ENCODE measurements at places on chromosomes 12 and 14. TPM values are rescaled to one million over a fixed set of nuclear protein-coding genes. Genes with fewer than 3 reads are reported as not detected.

GRCh38 chr12:122635471-122635870 lies 67.7 kb downstream of the HCAR2 start:
- no peak for DNase-seq

DNA sequence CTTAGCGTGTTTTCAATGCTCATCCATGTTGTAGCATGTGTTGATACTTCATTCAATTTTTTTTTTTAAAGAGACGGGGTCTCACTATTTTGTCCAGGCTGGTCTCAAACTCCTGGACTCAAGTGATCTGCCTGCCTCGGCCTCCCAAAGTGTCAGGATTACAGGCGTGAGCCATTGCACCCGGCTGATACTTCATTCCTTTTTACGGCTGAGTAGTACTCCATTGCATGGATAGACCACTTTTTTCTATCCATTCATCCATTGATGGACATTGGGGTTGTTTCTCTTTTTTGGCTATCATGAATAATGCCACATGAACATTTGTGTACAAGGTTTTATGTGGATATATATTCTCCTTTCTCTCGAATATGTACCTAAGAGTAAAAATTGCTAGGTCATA lies 1.2 kb downstream of the P2RX7 start:
- DNase-seq = no peak

SLCO1B1 gene
- polyA plus RNA-seq = not detected

DNA sequence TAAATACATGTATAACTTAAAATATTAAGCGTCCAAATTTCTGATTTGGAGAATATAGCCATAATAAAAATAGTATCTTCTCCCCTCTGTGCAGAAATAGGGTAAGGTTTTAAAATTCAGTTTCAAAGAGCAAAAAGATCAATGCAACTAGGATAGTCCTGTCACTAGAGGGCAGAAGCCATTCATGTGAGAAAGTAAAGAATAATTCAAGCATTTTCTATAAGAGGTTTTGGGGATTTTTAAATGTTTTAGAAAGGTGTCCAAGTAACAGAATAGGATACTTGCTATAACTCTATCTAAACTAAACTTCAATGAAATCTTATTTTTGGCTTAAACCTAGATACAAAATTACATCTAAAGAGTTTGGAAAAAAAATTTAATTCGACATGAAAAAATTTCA lies 50.3 kb downstream of the ADAMTS20 start:
- peak; percentile 2 for DNase-seq

PPP1R36 gene
- 0.37 TPM for polyA plus RNA-seq

KLHL33 gene
- polyA plus RNA-seq = 0.09 TPM

RFLNA gene
- polyA plus RNA-seq = 0.03 TPM

DNA sequence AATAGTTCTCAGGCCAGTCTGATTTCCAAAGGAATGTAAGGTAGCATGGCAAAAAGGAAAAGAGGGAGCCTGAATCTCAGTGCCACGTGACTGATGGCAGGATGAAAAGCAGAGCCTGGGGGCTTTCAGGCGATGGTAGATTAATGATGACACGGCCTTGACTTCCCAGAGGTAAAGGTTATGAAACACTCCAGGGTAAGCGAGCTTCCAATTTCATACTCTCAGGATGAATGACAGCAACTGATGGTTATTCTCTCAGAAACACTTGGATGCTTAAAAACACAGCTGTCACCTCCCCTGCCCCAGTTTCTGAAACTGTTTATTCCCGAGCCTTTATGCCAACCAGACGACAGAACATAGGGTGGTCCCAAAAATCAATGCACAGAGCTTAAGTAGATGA lies 28.8 kb downstream of the GDF11 start:
- DNase-seq = no peak

GRCh38 chr12:108386709-108387360 lies 47.7 kb upstream of the CMKLR1 start:
- DNase-seq = no peak

- DNase-seq = peak; percentile 40
Observed at GRCh38 chr12:91574391-91574790, 391.8 kb upstream of the DCN start.

SIRT4 gene
- 0.53 TPM for polyA plus RNA-seq

DNA sequence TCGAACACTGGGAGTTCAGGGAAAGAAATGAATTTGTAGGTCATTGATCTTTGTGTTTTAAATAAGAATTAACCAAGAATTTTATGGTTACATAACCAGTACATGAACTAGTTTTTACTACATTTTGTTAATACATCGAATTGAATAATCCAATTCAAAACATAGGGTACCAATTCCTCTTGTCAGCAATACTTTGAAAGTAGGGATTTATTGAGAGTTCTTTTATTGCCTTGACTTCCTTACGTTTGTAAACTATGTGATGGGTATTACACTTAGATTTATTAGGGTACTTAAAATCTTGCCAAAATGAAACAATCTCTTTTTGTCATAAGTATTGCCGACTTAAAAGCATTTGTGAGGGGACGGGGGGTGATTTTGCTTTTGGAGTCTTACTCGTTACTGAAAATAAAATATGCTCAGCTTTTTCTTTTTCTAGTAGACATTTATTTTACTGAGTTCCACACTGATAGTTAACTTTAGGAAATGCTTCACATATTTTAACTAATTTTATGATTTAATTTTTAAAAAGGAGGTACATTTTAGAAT lies 22.4 kb downstream of the SOCS2 start:
- no peak for DNase-seq

C1RL gene
- polyA plus RNA-seq = 26.8 TPM

GALNT9 gene
- polyA plus RNA-seq = 0.10 TPM

BCL2L14 gene
- not detected for polyA plus RNA-seq

DNA sequence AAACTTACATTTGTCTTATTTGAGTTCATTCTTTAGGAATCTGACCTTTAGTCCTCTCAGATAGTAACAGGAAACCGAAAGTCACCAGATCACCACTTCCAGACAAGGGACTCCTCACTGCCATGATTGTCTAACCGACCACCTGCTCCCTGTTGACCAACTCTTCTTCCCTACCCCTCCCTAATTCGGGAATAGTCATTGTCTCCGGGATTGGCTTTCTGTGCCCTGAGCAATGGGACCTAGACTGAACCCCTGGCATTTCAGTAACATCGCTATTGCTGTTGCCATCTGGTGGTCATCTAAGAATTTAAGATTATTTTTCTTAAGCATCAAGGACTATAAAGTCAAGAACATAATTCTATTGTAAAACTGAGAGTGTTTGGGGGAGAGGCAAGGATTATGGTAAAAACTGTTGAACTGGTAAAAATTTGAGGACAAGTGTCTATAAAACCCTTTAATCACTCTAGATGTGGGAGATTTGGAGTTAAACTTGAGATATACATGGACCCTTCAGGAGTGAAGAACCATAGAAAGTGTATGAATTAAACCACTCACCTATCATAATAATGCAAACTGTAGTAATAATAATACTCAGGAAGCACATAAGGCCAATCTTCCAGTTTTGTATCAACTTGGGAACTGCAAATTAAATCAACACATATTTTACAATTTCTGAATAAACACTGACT lies 6.3 kb downstream of the CLEC2A start:
- DNase-seq = peak; percentile 65

- DNase-seq = no peak
Observed at GRCh38 chr12:67318786-67319185, 49.6 kb downstream of the CAND1 start.

DNA sequence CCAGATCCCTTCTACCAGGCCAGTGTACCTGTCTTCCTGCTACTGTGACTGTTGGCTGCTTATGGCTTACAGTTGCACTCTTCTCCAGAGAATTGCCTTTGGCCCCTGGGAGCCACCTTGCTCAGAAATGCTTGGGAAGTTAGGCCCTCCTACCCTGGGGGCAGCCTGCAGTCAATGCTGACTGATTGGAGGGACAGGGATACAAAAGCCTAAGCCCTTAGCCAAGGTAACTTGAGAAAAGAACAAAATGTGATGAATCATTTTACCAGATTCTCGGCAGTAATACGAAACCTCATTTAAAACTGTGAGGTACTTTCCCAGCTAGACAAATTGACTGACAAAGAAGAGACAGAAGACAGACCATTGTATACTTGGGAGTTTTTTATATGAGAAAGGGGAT lies 47.3 kb downstream of the PTCSC3 start:
- DNase-seq = peak; percentile 32

DNA sequence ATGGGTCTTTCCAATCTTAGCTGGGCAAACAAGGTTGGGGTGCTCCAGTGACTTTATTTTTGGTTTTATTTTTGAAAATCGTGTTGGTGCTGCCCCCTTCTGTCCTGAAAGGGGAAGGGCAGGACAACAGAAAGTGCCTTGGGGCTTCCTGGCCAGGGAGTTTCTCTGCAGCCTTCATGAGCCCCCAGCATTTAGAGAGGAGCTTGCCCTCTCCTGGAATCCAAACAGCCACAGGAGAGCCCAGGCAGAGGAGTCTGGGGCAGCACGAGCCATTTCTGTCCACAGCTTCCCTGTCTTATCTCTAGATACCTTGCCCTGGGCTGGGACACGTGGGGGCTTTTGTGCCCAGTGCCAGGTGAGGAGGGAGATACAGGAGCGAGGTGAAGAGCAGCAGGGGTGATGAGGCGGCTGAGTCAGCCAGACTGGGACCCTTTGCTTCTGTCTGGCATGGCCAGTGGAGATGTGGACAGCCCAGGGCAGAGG lies 4.4 kb upstream of the C1RL start:
- peak; percentile 63 for DNase-seq

GRCh38 chr12:41972196-41972595 lies 172.5 kb downstream of the GXYLT1 start:
- DNase-seq = no peak

BIN2 gene
- not detected for polyA plus RNA-seq

GRCh38 chr14:44846232-44846824 lies 115.4 kb downstream of the KLHL28 start:
- DNase-seq = peak; percentile 57
